ENCODE measurements at places on chromosomes 4 and X.

DNA sequence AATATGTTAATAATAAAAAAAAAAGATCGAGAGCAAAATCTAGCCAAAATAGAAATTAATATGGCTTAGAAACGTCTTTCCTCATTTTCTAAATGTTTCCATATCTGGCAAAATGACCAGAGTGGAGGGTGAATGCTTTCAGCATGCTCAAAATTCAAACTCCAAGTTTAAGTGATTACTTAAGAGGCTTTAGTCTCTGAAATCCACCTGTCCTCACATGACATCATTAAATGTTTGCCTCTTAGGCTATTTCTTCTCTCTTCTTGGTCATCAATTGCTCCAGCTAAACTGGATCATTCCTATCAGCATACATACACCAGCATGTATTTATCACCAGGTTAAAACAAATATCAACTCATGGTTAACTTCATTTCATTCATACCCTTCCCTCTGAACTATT, 54.5 kb upstream of the ATXN3L start:
- DNase-seq = no peak

GRCh38 chr4:107625391-107625902, 94.6 kb downstream of the PAPSS1 start:
- no peak for DNase-seq

- peak; percentile 1 for DNase-seq
Measured at GRCh38 chrX:20265726-20266681, 705 bp downstream of the RPS6KA3 start.

DNA sequence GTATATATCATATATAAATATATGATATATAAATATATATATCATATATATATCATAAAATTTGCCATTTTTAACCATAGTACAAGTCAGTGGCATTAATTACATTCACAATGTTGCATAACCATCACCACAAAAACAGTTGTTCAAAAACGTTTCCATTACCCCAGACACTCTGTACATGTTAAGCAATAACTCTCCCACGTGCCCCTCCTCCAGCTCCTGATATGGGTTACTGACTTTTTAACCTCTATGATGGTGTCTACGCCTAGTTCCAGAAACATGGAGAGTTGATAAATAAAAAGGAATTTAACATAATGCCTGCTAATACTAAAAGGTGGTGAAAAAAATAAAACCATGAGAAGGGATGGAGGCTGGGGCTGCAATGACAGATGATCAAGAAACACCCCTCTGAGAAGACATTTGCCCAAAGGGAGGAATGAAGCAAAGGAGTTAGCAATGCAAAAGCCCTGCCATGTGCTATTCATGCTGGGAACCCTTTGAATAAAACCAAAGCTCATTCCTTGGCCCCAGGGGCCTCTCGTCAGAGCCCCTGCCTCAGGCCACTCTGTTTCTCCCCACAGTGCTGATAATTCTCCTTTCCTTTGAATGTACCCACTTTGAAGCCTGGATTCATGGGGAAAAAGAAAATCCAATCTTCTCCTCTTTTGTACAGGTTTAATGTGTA, 144.3 kb downstream of the NWD2 start:
- DNase-seq = no peak

- no peak for DNase-seq
Measured at GRCh38 chr4:54929459-54929858, 195.9 kb downstream of the KDR start.
